ENCODE measurements at places on chromosomes 7 and 10.

DNA sequence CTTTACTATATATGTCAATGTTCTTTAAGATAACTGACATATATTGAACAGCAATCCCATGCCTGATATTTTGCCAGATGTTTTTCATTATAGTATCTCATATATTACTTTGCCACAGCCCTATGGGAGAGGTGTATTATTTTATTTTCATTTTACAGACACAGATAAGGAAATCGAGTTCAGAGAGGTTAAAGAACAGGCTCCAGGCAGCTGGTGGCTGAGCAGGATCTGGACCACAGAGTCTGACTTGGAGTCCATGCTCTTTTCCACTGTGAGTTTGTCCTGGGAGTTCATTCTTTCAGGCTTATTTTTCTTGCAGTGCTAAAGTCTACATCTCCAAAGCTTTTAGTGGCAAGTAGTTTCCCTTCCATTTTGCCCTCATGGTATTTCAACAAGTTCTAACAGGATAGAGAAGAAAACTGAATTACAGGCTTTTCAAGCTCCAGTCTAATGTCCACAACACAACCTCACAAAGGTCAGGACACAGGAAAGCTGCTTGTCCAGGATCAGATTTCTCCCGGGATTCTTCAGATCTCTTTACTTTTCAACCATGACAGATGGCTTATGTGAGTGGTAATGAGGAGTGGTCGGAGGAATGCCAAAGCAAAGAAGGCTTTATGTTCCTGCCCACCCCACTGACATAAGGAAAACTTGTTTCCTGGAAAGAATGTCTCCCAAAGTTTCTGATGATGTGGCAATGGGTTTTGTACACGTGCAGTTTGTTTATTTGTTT, 13.1 kb upstream of the SLC35B4 start:
- DNase-seq: no peak

GRCh38 chr7:39951226-39952194, 1.5 kb downstream of the CDK13 start:
- no peak for DNase-seq

- no peak for DNase-seq
These were observed 4.9 kb upstream of the SLC29A3 start for GRCh38 chr10:71314028-71314693.

DNA sequence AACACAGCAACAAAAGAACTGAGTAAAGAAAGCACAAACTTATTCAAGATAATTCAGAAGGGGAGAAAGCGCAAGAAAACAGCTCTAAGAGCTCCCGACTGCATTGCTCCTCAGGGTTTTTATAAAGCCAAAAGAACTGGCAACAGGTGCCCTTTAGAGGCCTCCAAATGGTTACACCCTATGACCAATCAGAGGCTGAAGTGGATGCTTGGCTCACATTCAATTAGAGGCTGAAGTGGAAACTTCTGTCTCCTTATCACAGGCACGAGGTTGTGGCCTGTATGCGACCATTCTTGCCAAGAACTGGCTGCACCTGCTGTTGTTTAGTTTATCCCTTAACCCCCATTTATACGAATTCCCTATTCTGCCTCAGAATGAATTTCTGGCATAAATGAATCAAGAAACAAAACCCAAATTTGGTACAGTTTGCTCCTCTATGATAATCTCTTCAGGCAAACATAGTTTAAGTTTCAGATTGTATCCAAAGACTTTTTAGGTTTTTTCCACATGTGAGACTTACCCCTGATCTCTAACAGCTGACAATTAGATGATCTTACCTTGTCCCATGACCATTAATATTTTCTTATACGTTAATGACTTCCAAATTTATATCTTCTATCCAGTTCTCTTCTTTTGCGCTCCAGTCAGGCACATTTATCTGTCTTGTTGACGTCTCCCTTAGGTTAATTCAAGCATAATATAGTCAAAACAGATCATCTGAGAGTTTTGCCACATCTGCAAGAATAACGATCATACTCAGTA, 504.8 kb downstream of the NXPH1 start:
- no peak for DNase-seq

- DNase-seq: no peak
These were observed 40.4 kb downstream of the CNNM1 start for GRCh38 chr10:99369551-99369950.

GRCh38 chr7:121002757-121003200, 14.3 kb downstream of the CPED1 start:
- DNase-seq: no peak

- no peak for DNase-seq
These were observed 222.0 kb downstream of the CTNNA3 start for GRCh38 chr10:67473850-67474633.

DNA sequence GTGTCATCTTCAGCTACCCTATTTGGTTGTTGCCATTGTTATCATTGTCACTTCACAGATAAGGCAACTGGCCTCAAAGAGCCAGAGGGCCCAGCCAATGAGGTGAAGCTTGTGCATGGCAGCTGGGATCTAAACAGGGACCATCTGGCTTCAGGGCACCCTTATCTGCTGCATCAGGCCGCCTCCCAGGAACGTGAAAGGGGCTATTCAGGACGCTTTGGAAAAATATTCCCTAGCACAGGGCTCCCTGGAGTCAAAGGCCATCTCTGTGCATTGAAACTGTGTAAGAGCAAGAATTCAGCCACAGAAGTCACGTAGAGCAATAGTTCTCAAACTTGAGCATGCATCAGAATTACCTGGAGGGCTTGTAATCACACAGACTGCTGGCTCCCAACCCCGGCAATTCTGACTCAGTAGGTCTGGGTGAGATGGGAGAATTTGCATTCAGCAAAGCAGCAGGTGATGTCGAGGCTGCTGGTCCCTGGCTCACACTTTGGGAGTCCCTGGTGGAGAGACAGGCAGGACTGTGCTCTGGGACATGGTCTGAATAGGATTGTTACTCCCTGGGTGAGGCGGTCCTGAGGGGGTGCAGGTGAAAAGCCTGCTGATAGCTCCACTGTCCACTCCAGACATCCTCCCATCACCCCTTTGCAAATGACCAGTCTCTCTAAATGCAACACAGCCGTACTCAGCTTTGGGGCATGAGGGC, 21.5 kb upstream of the PLEKHA1 start:
- DNase-seq: no peak

DNA sequence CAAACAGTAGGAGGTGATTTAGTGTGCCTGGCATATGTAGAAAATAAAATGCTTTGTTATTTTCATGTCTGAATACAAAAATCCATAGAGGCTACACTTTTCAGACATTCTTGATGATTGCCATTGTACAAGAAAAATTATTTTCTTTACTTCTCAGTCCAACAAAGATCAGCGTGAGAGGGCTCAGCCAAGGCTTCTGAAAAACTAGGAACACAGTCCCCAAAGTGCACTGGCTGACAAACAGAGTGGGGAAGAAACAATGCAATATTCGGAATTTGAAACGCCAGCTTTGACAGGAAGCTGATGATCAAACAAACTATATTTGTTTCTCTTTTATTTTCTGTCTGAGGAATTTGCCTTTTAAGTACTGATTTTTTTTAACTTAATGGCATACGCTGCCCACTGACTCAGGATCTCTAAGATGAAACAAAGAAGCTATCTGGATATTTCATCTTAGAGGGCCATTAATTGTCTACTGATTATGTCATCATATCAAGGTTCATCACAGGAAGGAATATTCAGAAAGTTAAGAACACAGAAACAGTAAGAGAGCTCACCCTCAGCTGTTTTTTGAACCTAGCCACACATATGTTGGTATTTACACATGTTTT, 197.0 kb upstream of the INHBA start:
- no peak for DNase-seq

DNA sequence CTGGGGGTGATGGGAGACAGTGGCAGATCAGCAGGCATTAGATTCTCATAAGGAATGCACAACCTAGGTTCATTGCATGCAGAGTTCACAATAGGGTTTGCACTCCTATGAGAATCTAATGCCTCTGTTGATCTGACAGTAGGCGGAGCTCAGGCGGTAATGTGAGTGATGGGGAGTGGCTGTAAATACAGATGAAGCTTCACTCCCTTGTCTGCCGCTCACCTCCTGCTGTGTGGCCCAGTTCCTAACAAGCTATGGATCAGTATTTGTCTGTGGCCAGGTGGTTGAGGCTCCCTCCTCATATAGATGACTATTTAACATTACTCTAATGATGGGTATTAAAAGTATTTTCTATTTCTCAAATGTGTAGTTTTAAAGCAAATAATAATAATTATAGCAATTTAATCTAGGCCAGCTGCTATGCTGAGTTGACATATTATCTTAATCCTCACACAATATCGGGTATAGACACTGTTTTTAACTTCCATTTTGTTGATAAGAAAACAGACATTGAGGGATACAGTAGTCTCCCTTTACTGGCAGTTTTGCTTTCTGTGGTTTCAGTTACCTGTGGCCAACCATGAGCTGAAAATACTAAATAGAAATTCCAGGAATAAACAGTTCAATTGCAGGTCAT, 39.9 kb downstream of the KIF20B start:
- no peak for DNase-seq

- DNase-seq: no peak
These were observed 43.5 kb downstream of the YKT6 start for GRCh38 chr7:44244282-44244681.

GRCh38 chr10:127945948-127946711, 39.2 kb downstream of the PTPRE start:
- DNase-seq: no peak

GRCh38 chr7:158063850-158064610, 523.6 kb downstream of the PTPRN2 start:
- DNase-seq: no peak

DNA sequence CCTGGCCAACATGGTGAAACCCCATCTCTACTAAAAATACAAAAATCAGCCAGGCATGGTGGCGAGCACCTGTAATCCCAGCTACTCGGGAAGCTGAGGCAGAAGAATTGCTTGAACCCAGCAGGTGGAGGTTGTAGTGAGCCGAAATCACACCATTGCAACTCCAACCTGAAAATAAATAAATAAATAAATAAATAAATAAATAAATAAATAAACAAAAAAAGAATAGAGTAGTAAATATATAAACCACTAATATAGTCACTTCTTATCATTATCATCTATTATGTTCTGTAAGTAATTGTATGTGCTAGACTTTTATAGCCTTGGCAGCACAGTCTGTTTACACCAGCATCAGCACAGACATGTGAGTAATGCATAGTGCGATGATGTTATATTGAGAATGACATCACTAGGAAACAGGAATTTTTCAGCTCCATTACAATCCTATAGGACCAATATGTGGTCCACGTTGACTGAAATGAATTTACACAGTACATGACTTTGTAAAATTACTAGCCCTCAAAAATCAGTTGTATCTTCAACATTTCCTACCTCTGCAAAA, 385.4 kb upstream of the ANKRD30A start:
- no peak for DNase-seq

DNA sequence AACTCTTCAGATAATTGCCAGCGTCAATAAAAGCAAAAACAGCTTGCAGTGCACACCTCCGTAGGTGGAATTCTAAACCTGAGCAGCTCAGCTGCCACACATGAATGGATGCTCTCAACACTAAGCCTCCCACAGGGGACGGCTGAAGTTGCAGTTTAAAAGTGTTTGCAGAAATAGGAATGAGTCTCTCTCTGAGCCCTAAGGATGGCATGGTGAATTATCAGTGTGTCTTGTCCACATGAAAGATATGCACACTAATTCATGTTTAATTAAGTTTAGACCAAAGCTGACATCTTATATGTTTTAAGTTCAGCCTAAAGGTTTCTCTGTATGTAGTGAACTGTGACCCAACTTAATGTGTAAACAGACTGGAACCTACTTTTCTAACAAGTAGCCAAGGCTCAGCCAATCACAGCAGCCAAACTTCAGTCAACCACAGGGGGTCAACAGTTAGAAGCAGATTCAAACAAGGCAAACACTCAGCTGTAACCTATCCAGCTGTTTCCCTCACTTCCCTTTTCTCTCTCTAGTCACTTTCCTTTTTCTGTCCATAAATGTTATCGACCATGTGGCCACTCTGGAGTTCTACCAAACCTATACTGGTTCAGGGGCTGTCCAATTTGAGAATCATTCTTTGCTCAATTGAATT, 38.1 kb downstream of the CTTNBP2 start:
- no peak for DNase-seq

DNA sequence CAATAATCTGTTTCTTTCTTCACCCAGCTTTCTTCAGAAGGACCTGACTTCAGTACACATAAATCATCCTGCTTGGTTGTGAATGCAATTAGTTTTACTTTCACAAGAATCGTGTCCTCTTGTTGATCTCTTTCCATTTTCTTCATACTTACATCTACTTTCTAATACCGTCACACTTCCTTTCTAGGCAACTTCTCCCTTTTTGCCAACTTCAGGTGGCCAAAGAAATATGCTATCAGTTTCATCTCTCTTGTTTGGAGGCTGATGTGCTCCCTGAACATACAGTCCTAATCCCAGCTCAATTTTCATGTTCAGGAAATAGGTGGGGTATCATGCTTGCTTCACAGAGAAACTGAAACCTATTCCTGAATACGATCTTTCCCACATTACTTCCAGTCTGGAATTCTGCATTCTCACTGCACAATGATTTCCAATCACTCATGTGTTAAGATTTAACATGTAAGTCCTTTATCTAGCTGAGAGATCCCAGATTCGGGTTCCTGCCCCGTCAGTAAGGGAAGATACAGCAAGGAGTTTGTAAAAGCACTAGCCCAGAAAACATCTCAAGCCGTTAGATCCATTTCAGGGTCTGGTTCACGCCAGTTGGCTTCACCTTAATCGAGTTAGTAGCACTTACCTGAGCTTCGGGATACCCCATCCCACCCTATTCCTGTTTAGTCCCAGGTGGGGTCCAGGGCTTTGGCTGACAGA, 994 bp downstream of the SLC25A28 start:
- no peak for DNase-seq

- no peak for DNase-seq
These were observed 71.3 kb downstream of the MTPN start for GRCh38 chr7:135905858-135906257.

- DNase-seq: no peak
These were observed 294.7 kb upstream of the AOAH start for GRCh38 chr7:37018954-37019353.

DNA sequence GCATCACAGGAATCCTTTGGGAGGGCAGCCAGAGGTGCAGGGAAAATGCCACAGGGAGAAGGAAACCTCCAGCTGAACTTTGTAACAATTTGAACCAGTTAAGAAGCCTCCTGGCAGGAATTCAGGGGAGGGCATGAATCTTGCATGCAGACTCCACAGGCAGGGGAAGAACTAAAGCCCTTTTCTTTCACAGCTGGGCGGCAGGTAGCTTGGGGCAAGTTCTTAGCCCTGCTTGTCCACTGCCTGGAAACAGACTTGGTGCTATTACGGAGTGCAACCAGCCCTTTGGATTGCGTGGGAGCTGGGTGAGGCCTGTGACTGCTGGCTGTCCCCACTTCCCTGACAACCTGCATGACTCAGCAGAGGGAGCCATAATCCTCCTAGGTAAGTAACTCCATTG, 51.7 kb upstream of the ADAM12 start:
- no peak for DNase-seq

DNA sequence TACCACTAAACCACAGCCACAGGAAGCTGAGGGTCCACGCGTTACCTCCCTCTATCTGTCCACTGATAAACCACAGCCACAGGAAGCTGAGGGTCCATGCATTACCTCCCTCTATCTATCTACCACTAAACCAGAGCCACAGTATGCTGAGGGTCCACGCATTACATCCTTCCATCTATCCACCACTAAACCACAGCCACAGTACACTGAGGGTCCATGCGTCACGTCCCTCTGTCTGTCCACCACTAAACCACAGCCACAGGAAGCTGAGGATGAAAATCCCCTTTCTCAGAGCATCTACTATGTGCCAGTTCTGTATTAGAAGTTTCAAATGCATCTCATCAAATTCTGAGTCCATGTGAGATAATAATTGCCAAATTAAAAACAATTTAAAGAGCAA, 589.3 kb downstream of the DNAJB6 start:
- DNase-seq: no peak

All from cortex of kidney (tissue), 1 donor.